ENCODE measurements at places on chromosomes 3 and 15.

DNA sequence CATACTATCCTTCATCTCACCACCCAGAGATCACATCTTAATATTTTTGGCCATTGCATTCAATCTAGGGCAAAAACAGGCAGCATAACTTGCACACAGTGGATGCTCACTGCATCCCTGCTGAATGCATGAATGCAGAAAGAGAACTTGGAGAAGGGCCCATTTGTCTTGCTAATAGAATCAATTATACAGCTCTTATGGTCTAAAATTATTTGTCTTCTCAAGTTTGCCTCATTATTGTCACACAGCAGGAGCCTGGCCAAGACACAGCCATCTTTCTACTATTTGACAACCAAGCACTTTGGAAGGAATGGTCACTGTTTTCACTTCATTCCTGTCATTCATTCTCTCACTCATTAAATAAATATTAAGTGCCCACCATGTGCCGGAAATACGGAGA, 1.2 kb upstream of the ARHGEF26 start:
- H3K27me3 ChIP-seq = peaks cover 61% of the 10 kb centered on the region
- no peaks in the 10 kb centered on the region for H3K36me3 ChIP-seq
- H3K4me3 ChIP-seq = no peak overlapping the region
- no peak overlapping the region for H3K27ac ChIP-seq
- DNase-seq = no peak

DNA sequence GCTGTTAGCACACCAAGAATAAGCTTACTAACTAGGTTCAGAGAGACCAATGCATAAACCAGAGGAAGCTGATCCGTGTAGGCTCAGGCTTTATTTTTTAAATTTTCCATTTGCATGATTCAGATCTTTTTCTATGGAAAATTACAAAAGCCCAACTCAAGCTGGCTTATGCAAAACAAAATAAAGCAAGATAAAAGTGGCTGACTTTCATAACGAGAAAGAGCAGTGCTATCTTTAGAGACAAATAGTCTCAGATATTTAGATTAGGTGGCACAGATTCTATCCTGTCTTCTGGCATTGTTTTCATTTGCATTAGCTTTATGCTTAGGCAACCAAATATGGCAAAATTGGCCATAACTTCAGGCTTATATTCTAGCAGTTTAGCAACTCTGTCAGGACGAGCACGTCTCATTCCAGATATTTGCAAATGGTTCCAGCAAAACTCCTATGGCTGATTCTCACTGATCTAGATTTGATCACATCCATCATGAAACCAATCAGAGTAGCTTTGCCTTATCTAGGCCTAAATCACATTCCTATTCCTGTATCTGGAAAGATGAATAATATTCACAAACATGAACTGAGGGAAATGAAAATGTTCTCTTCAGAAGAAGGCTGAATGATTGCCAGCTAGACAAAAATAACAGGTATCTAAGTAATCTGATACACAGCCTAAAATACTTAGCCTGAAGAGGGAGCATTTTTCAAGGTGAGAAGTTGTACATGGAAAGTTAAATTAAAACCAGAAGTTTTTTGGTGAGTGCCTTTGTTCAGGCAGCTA, 216.4 kb upstream of the DPPA4 start:
- DNase-seq = no peak
- H3K4me3 ChIP-seq = no peak overlapping the region
- H3K27me3 ChIP-seq = no peaks in the 10 kb centered on the region

GRCh38 chr15:56989411-56989924, 71.0 kb downstream of the TCF12 start:
- DNase-seq = no peak
- no peaks in the 10 kb centered on the region for H3K27me3 ChIP-seq
- H3K36me3 ChIP-seq = peaks cover 16% of the 10 kb centered on the region
- H3K27ac ChIP-seq = no peak overlapping the region

- H3K36me3 ChIP-seq = peaks cover 30% of the 10 kb centered on the region
- no peaks in the 10 kb centered on the region for H3K27me3 ChIP-seq
- peaks cover 7% of the 10 kb centered on the region for H3K4me1 ChIP-seq
- no peak overlapping the region for H3K27ac ChIP-seq
- DNase-seq = peak; percentile 76
- no peak overlapping the region for H3K4me3 ChIP-seq
Measured at GRCh38 chr3:71681224-71681668, 44.0 kb downstream of the EIF4E3 start.

DNA sequence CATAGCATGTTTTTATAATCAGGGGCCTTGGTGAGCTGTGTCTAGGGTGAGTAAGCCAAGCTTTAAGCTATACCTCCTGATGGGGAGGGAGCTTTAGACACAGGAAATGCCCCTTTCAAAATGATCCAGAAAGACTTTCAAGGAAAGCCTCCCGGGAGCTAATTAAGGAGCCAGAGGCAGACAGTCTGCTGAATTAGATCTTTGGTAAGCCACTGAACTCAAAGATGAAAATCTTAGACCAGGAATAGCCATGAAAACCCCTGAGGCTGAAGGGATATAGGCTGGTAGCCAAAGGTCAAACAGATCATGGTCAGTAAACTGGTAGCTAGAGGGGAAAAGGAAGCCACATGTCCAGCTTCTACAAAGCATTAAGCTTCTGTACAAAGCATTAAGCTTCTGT, 42.7 kb upstream of the GAP43 start:
- peaks cover under 1% of the 10 kb centered on the region for H3K27me3 ChIP-seq
- no peaks in the 10 kb centered on the region for H3K36me3 ChIP-seq
- H3K4me3 ChIP-seq = no peak overlapping the region
- no peak for DNase-seq
- H3K27ac ChIP-seq = no peak overlapping the region

DNA sequence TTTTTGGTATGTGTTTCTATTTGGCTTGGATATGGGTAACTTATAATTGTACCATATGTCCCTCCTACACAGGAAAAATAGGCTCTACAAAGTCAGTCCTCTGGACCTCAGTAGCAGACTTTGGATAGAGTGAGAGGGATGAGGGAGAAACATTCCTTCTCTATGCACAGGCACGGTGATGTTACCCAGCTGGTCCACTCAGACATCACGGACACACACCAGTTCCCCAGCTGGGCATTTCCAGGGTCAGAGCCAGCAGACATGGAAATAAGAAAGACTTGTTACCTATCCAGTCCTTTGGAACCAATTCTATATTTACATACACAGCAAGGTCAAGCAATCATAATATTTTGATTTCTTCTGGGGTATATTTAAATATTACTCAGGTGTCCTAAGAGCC, 433.1 kb upstream of the KCNMB2 start:
- DNase-seq = no peak
- no peak overlapping the region for H3K4me3 ChIP-seq
- no peaks in the 10 kb centered on the region for H3K4me1 ChIP-seq
- H3K27ac ChIP-seq = no peak overlapping the region

- H3K27me3 ChIP-seq = peaks cover 14% of the 10 kb centered on the region
- no peaks in the 10 kb centered on the region for H3K36me3 ChIP-seq
- H3K4me3 ChIP-seq = no peak overlapping the region
- H3K27ac ChIP-seq = no peak overlapping the region
- no peaks in the 10 kb centered on the region for H3K4me1 ChIP-seq
- DNase-seq = no peak
Measured at GRCh38 chr15:88775776-88776175, 27.5 kb upstream of the ACAN start.

DNA sequence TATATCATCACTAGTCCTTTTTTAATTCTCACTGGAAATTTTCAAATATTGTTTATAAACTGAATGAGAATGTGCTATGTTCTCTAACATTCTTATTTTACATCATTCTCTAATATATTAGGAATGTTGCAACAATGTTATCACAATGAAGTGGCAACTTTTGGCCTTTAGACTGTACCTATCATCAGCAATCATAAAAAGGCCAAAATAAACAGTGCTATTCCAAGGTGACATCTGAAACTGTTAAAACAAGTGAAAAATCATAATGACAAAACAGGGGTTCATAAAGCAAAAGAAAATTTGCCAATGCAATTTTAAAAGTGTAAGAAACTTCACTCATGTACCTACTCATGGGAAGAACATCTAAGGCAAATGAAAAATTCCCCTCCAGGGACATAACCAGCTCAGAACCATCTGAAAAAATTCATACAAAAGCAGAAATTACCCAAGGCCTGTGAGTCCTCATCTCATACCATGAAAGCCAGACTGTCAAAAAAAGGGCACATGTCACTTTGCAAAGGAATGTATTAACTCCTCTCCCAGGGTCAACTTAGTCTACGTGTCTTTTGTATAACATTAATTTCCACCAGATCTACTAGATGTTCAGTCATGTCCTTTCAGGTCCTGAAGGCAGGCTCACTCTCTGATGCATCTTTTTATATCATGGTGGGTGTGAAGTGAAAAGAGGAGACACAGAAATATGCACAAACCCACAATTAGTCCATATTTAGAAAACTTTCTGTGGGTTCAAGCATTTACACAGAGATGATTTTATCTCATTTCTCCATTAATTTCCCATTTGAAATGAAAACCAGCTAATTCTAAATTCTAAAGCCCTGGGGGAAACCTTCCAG, 211.9 kb downstream of the CBLB start:
- peaks cover 2% of the 10 kb centered on the region for H3K4me1 ChIP-seq
- no peak overlapping the region for H3K4me3 ChIP-seq
- DNase-seq = no peak
- H3K36me3 ChIP-seq = peaks cover 44% of the 10 kb centered on the region
- H3K27me3 ChIP-seq = no peaks in the 10 kb centered on the region

DNA sequence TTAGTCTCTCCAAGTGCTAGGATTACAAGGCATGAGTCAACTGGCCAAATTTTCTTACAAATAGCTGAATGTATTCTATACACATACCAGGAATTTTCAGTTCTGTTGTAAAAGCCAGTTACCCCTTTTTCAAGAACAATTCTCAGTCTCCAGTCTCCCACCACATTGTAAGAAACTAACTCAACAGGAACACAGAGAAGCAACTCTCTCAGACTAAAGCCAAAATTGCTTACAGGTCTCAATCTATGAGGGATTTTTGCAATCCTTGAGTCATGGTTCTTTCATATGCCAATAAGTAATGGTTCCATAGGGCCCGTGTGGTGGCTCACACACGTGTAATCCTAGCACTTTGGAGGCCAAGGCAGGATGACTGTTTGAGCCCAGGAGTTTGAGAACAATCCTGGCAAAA, 8.5 kb downstream of the IP6K2 start:
- H3K4me3 ChIP-seq = no peak overlapping the region
- peaks cover 19% of the 10 kb centered on the region for H3K4me1 ChIP-seq
- no peaks in the 10 kb centered on the region for H3K27me3 ChIP-seq
- H3K36me3 ChIP-seq = peaks cover 44% of the 10 kb centered on the region

DNA sequence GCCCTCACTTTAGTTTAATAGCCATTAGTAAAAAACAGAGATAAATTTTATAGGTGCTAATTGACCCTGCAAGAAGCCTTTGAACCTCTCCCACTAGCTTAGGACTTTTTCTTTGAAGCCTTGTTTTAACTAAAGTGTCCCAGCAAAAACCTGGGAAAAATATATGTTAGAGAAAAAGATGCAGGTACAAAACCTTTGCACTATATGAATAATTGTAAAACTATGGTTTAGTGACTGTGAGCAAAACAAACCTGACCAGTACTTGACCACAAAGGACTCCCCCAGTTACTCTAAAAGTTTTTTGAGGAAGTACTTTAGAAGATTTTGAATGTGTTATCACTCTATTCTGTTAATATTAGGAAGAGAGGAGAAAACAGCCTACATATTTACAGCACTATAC, 123.3 kb upstream of the TP63 start:
- H3K27me3 ChIP-seq = no peaks in the 10 kb centered on the region
- no peak overlapping the region for H3K4me3 ChIP-seq
- DNase-seq = no peak
- peaks cover 3% of the 10 kb centered on the region for H3K36me3 ChIP-seq
- no peak overlapping the region for H3K27ac ChIP-seq

DNA sequence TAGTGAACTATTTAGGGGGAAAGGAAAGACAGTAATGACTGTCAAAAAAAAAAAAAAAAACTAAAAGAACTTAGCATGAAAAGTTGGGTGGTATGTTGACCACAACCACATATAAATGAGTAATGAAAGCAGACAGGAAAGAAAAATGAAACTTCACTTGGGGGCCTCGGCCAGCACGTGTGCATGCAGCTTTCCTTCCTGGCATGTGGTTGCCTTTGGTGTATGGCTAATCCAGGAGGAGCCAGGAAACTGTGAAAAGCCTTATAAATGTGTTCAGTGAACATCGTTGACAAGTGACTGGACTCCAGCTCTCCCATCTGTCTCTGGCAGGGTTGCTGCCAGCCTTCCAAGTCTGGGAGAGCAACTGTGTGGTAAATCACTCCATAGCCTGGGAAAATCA, 195.1 kb downstream of the DTWD1 start:
- H3K36me3 ChIP-seq = no peaks in the 10 kb centered on the region
- peak overlapping the region; percentile 14 for H3K27ac ChIP-seq
- peaks cover 6% of the 10 kb centered on the region for H3K4me1 ChIP-seq
- peak; percentile 54 for DNase-seq

GRCh38 chr3:51282931-51283330, 102.2 kb upstream of the MANF start:
- DNase-seq = no peak
- H3K36me3 ChIP-seq = no peaks in the 10 kb centered on the region
- H3K4me3 ChIP-seq = no peak overlapping the region
- no peaks in the 10 kb centered on the region for H3K4me1 ChIP-seq
- no peaks in the 10 kb centered on the region for H3K27me3 ChIP-seq

- peaks cover 7% of the 10 kb centered on the region for H3K4me1 ChIP-seq
- no peaks in the 10 kb centered on the region for H3K27me3 ChIP-seq
- DNase-seq = no peak
- H3K27ac ChIP-seq = no peak overlapping the region
- peaks cover 14% of the 10 kb centered on the region for H3K36me3 ChIP-seq
Measured at GRCh38 chr3:113783463-113783862, 36.6 kb downstream of the ATP6V1A start.

DNA sequence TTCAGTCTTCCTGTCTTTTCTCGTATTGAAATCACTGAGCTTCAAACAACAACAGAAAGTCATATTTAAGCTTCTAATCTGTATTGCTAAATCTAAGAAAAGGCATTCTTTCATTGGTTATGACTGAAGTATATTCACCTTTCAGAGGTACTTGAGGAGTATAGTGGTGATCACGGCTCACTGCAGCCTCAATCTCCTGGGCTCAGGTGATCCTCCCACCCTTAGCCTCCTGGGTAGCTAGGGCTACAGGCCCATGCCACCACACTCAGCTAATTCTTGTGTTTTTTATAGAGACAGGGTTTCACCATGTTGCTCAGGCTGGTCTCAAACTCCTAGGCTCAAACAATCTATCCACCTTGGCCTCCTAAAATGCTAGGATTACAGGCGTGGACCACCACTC, 38.7 kb downstream of the WDR49 start:
- H3K27ac ChIP-seq = no peak overlapping the region
- no peaks in the 10 kb centered on the region for H3K36me3 ChIP-seq
- DNase-seq = no peak
- H3K27me3 ChIP-seq = no peaks in the 10 kb centered on the region

- no peak overlapping the region for H3K4me3 ChIP-seq
- H3K27me3 ChIP-seq = no peaks in the 10 kb centered on the region
- H3K4me1 ChIP-seq = no peaks in the 10 kb centered on the region
- H3K36me3 ChIP-seq = no peaks in the 10 kb centered on the region
- no peak overlapping the region for H3K27ac ChIP-seq
- DNase-seq = no peak
Measured at GRCh38 chr3:25572336-25572735, 92.4 kb downstream of the TOP2B start.

Data from activated CD4-positive, alpha-beta T cell treated with anti-CD3 and anti-CD28 coated beads, Interleukin-2, amount 10 ng/mL, durations not matched to agents 24 days and 14 days (primary cell).